Activated CD4-positive, alpha-beta T cell treated with anti-CD3 and anti-CD28 coated beads for 1 hour (primary cell): ENCODE measurements at places on chromosomes 1 and 21.

DNA sequence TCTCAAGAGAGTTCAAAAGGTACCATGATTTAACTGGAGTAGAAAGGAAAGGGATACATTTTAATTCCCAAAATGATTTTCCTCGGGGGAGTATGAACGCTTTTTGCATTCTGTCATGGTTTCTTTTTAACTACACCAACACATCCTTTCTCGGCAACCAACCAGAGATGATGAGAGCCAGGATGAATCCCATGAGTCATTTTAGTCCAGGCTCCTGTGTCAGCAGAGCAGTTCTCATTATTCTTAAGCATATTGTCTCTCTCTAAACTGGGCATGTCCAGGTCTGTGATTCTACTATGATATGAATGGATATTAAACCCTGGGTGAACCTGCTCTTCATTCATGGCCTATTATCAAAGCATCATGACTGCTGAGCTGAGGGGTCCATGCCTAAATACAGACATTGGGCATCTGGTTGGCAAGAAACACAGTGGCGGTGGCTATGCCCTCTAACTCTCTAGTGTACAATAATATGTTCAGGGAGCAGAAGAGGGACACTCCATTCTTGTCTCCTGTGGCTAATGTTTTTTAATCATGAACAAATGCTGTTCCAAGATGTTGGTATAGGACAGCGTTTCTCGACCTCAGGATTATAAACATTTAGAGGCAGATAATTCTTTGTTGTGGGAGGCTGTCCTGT, 124.3 kb upstream of the ESRRG start:
- DNase-seq: no peak

DNA sequence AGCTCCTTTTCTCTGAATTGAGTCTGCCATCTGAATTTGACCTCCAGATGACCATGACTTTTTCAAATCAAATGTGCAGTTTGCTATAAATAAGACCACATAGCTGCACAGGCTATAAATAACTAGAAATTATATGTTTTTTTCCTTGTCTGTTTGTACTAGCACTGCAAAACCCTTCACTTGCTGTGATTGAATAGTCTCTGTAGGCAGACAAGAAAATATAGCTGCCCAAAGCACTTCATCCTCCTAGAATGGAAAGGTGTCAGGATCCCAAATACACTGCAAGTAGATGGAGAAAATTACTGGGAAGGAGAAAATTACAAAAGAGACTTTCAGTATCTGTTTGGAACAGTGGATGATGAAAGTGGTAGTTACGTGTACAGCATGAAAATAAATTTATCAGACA, 175.8 kb downstream of the APP start:
- DNase-seq: no peak

DNA sequence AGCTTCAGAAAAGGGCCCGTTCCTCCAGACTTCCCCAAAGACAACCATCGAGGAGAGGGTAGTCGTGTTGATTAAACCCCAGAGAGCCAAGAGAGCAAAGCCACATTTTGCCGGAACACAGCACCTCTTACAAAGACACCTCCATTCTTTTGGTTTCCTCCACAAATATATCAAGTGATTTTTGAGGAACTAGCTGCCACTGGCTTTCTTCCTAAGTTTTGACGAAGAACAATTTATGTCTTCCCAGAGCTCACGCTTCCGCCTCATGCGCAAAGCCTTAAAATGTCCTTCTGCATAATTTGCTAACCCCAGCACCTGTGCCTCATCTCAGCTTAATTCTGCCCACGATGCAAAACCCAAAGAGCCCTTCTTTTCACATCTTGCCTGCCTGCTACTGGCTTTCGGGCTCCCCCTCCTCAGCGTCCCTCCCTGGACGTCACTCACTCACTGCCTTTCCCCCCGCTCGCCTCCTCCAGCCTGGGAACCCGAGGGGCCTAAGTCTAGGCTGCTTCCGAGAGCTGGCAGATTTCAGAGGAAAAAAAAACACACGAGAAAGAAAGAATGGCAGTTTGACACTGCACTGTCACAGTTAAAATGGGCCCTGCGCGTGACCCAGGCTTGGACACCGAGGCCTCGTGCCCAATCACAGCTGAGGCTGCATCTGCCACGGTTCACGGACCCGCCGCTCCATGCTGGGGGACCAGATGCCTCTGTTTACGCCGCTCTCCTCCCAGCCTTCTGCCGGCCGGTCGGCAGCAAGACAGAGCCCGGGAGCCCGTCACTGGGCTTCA, 77.6 kb upstream of the IFNAR2 start:
- no peak for DNase-seq

GRCh38 chr1:156804026-156804425, 12.6 kb downstream of the SH2D2A start:
- DNase-seq: no peak

DNA sequence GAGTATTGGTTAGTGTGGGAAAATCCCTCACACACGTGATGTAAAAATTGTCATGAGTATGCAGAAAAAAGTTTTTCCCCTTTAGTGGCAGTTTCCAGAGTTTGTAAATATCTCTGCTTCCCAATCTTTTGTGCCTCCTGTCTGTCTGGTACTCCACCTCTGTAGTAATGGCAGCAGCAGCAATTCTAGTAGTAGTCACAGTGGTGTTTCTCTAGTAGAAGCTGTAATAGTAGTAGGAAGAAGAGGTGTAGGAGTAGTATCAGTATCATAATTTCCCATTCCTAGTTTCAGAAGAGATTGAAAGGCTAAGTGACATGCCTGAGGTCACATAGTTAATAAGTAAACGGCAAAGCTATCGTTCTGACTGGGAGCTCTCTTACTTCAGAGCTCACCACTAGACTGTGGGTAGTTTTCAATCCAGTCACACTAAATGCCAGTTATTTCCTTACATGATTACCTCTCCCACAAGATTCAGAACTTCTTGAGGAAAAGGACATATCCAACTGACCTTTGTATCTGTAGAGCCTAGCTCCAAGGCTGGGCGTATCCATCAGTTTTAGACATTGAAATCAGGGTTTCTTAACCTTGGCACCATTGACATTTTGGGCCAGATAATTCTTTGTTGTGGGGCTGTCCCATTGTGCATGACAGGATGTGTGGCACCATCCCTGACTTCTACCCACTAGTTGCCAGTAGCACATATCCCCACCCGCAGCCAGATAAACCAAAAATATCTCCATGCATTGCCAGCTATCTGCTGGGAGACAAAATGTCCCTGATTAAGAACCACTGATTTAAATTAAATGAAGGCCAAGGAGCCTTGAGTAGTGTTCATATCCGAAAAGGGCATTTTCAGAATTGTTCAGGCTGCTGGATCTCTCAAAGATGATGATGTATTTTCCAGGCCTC, 135.9 kb downstream of the FGGY start:
- no peak for DNase-seq

GRCh38 chr1:37037690-37038089, 3.4 kb upstream of the GRIK3 start:
- DNase-seq: no peak

- DNase-seq: no peak
Observed at GRCh38 chr1:155079487-155080311, 1.1 kb downstream of the EFNA3 start.

DNA sequence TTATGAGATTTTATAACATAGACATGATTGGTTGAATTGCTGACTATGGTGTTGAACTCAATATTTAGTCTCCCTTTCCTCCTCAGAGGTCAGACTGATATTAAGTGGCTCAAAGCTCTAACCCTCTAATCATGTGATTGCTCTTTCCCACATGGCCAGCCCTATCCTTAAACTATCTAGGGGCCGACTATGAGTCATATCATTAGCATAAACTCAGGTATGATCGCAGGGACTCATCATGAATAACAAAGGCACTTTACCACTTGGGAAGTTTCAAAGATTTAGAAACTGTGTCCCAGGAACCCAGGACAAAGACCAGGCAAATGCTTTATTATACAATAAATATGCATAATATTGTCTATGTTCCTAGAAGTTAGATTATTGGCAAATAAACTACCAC, 894.6 kb upstream of the NEGR1 start:
- no peak for DNase-seq

- DNase-seq: no peak
Observed at GRCh38 chr1:201561601-201562000, 22.7 kb downstream of the NAV1 start.

- DNase-seq: no peak
Observed at GRCh38 chr1:172401477-172401876, 19.0 kb upstream of the C1orf105 start.

DNA sequence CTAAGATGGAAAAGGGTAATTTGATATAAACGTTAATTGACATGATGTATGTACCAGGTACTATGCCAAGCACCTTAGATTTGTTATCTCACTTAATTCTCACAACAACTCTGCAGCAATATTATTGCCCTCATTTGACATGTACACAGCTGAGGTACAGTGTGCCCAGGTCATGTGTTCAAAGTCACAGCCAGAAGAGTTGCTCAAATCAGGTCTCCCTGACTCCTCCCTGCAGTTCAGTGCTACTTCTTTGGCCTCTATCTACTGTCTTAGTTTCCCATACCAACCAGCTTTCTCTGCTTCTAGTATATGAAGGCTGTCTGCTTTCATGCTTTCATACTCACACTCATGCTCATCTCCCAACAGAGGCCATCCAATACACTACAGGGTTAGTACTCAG, 15.1 kb downstream of the TBX15 start:
- no peak for DNase-seq

GRCh38 chr1:220093361-220094015, 444 bp upstream of the IARS2 start:
- DNase-seq: no peak
